GDM1 (cell line): ENCODE measurements at places on chromosomes 4 and X.

DNA sequence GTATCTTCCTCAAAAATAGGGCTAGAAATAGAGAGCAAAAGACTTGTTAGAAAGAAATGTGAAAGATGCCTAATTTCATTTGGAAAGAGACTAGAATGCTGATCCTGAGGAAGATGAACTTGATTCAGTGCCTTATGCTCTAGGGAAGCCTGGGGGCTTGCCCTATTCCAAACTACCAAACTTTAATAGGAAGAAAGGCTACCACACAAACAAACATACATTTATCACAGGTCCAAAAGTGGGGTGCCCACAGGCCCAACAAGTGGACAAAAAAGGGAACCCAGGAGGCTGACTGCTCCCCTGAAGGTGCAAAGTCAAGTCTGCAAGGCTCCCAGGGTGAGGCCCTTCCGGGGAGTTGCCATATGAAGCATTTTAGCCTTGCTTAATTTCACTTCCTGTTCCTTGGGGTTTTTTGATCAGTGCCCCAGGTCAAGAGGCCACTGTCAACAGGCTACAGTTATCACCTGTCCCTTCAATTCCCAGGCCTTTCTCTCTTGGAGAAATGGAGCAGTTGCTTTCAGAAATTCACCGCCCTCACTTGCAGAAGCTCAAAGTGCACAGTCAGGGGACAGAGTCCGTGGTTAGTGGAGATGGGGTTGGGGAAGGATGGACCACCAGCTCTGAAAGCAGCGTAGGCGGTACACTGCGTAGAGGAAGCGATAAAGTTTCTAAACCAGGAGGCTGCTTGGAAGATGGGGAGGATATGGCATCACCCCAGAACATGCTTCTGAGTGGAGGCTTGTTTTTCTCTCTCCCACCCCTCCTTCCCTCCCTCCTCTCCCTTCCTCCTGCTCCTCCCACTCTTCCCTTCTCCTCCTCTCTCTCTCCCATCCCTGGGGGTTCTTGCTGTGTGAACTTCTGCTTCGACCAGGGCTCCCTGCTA lies 36.4 kb downstream of the TMEM154 start:
- peak; percentile 16 for DNase-seq

GRCh38 chrX:120672841-120673530 lies 43.1 kb upstream of the C1GALT1C1 start:
- no peak for DNase-seq

- no peak for DNase-seq
Observed at GRCh38 chrX:141221611-141222010, 20.7 kb downstream of the SPANXC start.

DNA sequence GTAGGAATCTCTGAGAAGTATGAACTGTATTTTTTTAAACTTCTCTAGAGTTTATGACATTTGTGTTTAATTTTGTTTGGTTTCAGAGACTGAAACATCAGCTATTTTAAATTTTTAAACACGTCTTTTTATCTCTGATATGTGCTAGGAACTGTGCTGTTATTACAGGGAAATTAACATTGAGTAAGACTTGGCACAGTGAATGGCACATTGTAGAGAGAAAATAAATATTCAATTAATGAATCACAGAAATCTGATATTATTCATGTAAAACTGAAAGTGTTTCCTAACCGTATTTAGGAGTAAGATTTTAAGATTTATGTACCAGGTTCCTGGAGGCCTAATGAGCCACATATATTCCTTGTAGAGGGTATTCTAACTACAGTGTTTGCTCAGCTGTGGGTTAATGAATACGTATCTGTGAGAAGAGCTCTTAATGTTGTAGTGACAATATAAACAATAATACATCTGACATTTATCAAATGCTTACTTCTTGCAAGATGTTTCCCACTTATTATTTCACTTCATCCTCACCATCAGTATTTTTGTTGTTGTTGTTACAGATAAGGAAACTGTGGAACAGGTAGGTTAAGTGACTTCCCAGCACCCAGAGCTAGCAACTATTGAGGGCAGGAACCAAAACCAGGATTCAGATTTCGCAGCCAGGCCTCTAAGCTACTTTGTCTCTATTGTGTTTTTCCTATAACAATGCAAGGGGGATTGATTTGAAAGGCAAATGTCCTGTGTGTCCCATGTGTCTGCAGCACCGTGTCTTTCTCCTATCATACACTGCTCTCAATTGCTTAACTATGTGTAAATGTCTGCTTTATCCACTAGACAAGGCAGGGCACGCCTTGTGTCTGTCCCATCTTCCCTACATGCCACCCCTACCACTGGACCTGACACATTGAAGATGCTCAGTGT lies 121.1 kb upstream of the FAM9C start:
- no peak for DNase-seq

GRCh38 chr4:140061194-140061593 lies 92.8 kb downstream of the MAML3 start:
- DNase-seq = no peak

- no peak for DNase-seq
Observed at GRCh38 chr4:70099206-70099605, 49.0 kb downstream of the HTN1 start.

DNA sequence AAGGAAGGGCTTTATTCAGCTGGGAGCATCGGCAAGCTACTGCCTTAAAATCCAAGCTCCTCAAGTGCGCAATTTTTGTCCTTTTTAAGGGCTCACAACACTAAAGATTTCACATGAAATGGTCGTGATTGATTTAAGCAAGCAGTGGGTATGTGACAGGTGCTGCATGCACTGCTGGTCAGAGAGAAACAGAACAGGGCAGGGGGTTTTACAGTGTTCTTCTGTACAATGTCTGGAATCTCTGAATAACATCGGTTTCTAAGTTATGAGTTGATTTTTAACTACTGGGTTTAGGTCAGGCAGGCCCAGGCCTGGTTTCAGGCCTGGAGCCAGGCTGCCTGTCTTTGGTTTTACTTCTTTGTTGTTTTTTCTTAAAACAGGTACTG lies 6.0 kb downstream of the UGT2B17 start:
- DNase-seq = no peak

DNA sequence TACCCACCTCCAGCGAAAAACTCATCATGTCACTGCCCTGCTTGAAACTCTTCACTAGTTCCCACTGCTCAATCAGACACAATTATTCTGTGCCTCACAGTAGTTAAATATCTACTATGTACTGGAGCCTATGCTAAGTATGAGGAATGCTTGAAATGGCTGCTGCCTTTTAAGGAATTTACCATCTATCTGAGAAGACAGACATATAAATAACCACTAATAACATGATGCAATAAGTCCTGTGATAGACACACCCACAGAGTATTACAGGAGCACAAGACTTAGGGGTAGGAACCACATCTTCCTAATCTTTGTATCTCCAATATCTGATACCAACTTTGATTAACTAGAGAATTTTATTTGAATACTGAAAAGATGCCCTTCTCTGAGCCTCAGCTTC lies 21.1 kb downstream of the SLC25A53 start:
- no peak for DNase-seq

DNA sequence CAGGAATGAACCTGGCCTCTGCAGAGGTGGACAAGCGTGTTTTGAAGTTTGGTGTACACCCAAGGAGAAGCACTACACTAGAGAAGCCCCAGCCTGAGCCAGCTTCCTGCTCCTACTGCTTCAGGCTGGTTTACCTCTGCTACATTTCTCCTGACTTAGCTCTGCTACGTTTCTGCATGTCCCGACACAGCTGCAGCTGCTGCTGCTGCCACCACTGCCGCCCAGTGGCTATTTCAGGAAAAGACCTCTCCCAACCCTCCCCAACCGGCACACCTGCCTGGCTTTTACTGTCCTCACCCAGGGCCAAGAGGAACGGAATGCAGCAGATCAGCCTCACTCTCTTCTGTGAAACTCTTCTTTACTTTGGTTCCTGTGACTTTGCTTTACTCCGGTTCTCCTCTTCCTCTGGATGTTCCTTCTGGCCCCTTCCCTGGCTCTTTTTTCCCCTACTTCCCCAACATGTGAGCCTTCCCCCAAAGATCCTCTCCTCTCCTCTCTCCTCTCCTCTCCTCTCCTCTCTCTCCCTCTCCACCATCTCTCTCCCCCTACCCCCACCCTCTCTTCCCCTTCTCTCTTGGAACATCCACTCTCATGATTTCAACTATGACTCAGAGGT lies 3.1 kb upstream of the P2RY4 start:
- DNase-seq = peak; percentile 10

- DNase-seq = no peak
Observed at GRCh38 chrX:122188751-122189150, 995.3 kb upstream of the GRIA3 start.

DNA sequence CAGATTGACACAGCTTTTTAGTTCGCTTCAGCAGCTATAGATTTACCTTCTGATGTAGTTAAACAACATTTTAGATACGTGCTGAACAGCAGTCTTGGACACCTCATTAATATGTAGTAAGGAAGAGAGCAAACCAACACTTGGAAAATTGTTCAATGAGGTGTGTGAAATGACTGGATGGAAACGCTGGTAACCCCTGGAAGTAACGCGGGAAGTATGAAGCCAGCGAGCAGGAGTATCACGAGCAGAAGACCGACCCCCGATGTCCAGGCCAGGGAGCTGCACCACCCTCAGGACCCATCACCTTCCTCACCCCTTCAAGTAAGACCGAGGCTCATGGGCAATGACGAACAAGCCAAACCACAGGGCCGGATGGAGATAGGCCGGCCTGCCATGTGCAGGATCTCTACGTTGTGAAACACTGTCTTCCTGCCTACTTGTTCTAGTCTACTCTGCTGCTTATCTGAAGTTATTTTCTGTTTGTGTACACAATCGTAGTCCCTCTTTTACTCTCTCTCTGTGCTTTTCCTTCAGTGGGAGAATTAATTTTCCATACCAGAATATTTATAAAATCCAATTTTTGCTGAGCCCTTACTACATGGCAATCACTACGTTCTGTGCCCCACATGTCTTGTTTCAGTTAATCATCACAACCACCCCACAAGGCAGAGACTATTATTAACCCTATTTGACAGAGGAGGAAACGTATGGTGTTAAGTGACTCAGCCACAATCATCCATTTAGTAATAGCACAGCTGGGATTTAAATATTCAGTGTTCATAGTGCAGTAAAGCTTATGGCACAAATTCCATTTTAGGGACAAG lies 221.7 kb downstream of the APBB2 start:
- DNase-seq = no peak
